Stimulated activated CD8-positive, alpha-beta memory T cell treated with anti-CD3 and anti-CD28 coated beads, Interleukin-12 subunit alpha, Interleukin-12 subunit beta, amount 100 ng/mL, for 4 hours (primary cell): ENCODE measurements at places on chromosomes 5 and 9.

- DNase-seq = no peak
Measured at GRCh38 chr9:71106992-71107391, 14.4 kb downstream of the TRPM3 start.

GRCh38 chr5:27722337-27722736, 684.0 kb upstream of the CDH9 start:
- DNase-seq = no peak

GRCh38 chr9:114004221-114004716, 73.8 kb downstream of the AMBP start:
- no peak for DNase-seq

GRCh38 chr9:107227774-107228173, 55.3 kb upstream of the RAD23B start:
- DNase-seq = no peak

DNA sequence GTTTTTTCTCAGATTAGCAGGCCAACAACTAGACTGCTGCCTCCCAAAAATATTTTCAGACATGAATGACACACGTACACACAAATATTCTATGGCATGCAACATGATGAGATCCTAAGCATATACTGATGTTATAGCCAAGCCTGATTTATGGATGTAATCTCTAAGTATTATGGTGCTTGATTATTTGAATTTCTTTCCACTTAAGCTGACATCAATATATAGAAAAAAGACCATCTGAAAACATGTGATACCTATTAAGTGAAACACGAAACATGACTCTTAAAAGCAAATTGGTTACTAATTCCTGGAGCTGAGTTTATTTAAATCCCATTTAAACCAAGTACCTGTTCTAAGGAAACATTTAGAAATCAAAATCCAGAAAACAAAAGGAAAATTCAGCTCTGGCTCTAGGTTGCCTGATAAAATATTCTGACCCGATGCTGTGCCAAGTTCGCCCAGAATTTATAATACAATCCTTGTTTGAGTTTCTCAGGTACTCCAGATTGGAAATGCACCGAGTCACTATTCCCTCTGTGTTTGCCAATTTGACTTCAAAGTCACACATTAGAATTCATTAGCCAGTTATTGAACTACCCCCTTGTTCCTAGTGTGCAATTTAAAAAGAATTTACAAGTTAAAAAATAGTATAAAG, 548.6 kb downstream of the CSNK1G3 start:
- DNase-seq = no peak

DNA sequence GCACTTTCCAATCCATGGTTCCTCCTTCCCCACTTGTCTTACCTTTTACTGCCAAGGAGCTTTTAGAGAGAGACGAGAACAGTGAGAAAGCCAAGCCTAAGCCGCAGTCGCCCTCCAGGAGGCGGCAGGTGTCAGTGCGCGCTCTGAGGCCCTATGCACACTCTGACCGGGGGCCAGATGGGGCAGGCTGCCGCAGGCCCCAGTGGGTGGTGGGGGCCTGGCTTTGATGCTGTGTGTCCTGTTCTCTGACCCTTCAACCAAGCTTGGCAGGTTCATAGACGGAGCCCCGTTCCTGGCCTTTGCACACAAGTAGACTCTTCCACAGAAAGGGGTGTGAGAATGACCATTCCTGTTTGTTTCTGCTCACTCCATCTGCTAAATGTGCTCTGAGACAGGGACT, 77.3 kb downstream of the WNK2 start:
- no peak for DNase-seq

- DNase-seq = no peak
Measured at GRCh38 chr9:108615152-108615551, 240.6 kb downstream of the ACTL7B start.

DNA sequence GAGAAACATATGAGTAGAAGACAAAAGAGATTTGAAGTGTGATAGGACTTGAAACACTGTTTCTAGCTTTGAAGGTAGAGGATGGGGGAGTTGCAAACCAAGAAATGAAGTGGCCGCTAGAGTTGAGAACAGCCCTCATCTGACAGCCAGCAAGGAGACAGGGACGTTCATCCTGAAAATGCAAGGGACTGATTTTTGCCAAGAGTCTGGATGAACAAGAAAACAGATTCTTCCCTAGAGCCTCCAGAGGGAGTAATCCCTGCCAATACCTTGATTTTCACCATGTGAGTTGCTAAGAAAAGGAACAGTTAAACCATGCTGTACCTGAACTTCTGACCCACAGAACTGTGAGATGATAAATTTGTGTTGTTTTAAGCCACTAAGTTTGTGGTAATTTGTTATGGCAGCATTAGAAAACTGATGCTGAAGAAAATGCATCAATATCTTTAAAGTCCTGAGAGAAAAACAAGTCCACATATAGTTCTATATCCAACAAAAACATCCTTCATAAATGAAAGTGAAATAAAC, 154.0 kb upstream of the ADAMTSL1 start:
- no peak for DNase-seq

DNA sequence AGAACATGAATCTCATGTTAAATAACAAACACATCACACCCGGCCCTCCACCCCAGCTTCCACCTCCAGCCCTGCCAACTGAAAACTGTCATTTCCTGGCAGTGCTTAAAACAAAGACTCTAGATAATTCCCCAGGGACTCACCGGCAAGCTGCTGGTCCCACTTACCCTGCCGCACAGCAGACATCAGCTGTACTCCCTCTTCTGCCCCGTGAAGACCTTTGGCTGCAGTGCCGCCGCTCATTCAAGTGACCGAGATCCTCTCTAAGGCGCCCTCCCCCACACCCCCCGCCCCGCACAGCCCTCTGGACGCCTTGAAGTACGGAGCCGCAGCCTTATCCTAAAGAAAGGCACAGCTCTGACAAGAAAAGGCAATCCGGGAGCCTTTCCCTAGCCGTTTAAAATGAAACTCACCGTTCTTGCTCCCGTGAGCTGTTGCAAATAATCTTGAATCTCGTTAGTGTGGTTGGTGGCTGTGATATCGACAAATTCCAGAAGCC, 434 bp downstream of the GLRX start:
- DNase-seq = no peak

- DNase-seq = no peak
Measured at GRCh38 chr9:31590091-31590490, 794.4 kb upstream of the ACO1 start.

DNA sequence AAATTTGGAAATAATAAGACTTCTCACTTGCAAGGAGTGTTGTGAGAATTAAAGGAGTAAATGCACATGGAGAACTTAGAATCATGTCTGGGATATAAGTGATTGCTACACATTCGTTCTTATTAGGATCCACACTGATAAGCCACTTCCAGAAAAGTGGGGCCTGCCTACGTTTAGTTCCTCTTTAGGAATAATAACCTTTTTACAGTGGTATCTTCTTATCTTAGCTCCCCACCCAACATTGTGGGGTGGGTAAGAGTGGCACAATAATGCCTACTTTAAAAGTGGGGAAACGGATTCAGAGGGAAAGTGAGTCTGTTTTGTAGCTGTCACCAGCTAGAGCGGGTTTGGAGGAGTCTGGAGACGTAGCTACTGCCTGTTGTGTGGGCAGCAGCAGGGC, 16.0 kb downstream of the DOCK2 start:
- no peak for DNase-seq

- no peak for DNase-seq
Measured at GRCh38 chr5:138065102-138065501, 18.7 kb upstream of the WNT8A start.

GRCh38 chr5:83744821-83745220, 24.2 kb upstream of the HAPLN1 start:
- no peak for DNase-seq

GRCh38 chr9:23814243-23814642, 11.8 kb downstream of the ELAVL2 start:
- no peak for DNase-seq

DNA sequence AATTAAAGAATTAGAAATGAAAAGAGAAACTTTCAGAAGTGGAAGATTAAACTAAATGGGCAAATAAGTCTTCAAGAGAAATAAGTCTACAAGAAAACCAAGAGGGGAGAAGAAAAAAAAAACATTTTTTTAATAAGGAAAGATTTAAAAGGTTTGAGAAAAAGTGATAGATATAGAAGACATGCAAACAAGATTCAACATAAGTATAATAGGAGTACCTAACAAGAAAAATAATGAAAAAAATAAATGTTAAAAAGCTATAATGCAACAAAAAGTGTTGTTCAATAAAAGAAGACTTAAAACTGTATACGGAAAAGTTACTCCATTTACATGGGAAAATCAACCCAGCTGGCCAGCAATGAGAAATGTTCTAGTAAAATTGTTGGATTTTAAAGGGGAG, 42.6 kb downstream of the PTPDC1 start:
- DNase-seq = no peak

- no peak for DNase-seq
Measured at GRCh38 chr5:32090755-32091128, 83.4 kb downstream of the GOLPH3 start.

GRCh38 chr5:175516933-175517823, 38.8 kb downstream of the SFXN1 start:
- DNase-seq = no peak

GRCh38 chr9:211557-211956, 3.1 kb upstream of the DOCK8 start:
- no peak for DNase-seq

DNA sequence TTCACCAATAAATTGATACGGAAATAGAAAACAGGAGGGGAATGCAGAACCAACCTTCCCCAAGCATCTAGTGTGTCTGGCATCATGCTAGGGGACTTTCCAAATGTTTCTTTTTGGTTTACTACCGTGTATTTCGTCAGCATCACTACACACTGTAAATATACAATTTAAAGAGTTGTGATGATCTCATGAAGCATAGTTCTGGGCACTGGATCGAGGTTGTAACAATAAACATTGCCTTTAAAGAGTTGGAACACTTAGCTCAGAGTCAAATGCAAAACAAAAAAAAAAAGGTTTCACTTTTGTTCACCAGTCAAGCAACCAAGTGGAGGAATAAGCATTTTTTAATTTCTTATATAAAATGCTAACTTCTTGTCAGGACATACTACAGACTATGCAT, 2.9 kb upstream of the SCAI start:
- DNase-seq = no peak

GRCh38 chr9:23586906-23587305, 239.1 kb downstream of the ELAVL2 start:
- no peak for DNase-seq

DNA sequence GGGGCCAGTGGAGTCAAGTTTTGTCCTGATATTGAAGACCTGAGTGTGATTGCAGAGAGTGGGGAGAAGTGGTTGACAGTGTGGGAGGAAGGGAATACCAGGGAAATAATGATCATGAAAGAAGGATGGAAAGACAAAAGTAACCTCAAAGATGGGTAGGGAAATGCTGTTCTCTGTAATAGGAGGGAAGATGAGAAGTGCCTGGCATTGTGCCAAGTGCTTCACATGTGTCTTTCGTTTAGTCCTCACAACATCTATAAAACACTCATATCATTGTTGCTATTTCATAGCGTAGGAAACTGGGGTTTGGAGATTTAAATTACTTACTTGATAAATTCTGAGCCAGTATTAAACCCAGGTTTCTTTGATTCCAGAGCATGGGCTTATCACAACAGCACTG, 472.3 kb downstream of the LRRC70 start:
- no peak for DNase-seq

GRCh38 chr9:99192786-99193465, 28.8 kb downstream of the ALG2 start:
- DNase-seq = no peak

GRCh38 chr5:137833463-137833862, 34.2 kb upstream of the MYOT start:
- no peak for DNase-seq

DNA sequence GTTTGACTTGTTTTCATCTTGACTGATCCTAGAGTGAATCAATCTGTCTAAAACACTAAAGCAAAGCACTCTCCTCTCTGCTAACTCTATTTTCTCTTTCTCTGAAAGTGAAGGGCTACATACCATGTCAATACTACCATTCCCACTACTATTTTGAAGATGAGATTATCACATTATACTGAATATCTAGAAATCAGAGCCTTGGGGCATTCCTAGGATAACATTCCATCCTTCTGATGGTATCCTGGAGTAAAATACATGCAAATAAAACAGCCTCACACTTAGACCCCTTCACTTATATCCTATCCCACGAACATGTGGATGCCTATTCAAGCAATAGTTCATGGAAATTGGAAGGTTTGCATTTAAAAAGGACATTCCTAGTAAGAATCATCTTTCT, 309.3 kb upstream of the ACTBL2 start:
- no peak for DNase-seq

DNA sequence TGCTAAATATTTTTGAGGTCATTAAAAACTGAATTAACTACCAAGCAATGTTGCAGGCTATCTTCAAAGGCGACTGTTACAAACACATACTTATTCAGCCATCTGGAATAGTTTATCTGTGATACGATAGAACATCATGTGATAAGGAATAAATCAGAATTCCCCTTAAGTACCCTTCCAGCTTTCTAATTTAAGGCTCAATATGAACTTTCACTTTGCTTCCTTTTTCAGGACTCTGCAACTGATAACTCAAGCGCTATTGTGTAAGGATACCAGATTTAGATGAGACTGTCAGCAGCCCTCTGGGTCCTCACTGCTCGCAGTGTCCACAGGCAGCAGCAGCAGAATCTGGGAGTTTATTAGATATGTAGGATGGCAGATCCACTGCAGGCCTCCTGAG, 416.3 kb downstream of the SPATA31D1 start:
- DNase-seq = no peak
